ENCODE measurements at places on chromosomes 7 and 10.

GRCh38 chr10:79939969-79940368 is 8.9 kb downstream of the SFTPD start:
- DNase-seq, result no peak

DNA sequence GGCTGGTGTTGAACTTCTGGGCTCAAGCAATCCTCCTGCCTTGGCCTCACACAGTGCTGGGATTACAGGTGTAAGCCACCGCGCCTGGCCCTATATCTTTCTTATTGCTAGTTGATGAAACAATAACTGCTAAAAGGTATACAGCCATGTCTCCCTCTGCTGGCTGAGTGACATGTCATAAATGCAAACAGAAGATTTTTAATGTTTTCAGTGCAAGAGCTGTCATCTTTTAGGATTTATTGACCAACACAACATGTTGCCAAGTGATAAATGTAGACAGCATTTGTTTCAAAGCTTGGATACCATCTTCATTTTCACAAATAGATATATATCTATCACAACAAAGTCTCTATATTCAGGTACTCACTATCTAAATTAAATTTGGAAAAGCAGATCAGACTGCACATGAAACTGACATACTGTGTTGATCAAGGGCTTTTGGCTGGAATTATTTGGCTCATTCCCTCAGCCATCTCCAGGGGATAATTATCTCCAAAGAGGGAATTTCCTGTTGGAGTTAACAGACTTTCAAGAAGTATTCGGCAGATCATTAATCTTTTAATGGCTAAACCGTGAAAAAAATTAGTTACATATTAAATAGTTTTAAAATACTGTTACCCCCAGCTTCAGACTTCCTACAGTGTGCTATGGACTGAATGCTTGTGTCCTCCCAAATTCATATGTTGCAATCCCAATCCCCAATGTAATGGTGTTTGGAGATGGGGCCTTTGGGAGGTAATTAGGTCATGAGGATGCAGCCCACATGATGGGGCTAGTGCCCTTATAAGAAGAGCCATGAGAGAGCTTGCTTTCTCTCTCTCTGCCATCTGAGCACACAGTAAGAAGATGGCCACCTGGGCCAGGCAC is 41.3 kb upstream of the SRPK2 start:
- peak; percentile 47 for DNase-seq

DNA sequence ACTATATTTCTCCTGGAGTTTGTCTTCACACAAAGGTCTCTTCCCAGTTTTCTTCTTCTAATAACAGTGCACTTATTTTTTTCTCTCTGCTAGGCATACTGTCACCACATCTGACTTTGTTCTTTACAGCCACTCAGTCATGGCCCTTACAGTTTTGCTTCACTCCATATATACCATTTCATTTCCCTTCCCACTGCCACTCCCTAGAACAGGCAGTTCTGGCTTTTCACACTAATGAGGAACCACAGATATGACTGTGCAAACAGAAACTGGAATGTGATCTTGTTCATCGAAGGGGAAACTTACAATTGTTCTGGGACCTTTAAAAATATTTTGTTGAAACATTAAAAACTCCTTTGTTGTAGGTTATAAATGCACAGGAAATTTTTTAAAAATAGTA is 67.3 kb downstream of the EPDR1 start:
- no peak for DNase-seq

GRCh38 chr10:33345236-33345635 is 10.8 kb upstream of the NRP1 start:
- DNase-seq, result no peak

GRCh38 chr7:94632338-94633013 is 23.5 kb downstream of the SGCE start:
- no peak for DNase-seq

DNA sequence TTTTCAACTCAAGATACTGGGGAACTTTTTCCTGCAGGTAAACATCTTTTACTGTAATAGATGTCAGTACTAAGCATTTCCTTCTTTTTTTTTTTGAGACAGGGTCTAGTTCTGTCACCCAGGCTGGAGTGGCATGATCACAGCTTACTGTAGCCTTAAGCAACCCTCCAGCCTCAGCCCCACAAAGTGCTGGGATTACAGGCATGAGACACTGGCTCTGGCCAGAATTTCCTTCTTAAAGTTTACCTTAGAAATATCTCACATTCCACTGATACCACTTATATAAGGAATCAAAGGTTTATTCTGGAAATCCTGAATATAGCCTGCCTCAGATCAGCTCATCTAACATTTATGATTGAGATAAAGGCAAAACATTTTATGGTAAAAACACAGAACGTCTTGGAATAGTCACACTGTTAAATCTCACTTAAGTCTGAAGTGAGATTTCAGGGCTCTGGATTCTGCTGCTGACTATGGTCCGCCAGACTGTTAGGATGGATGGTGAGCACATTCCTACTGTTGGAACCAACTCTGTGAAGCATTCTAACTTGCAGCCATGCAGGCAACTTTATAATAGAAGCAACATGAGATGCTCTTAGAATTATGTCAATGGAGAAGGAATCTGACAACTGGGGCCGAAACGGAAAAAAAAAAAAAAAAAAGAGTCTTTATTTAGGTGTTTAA is 151.9 kb downstream of the ZMYND11 start:
- DNase-seq, result no peak
